ENCODE measurements at places on chromosomes 5 and 9.

- no peak for DNase-seq
These were observed 32.3 kb downstream of the NTRK2 start for GRCh38 chr9:84701801-84702200.

- DNase-seq: no peak
These were observed 117.6 kb upstream of the ATP10B start for GRCh38 chr5:160969645-160970044.

DNA sequence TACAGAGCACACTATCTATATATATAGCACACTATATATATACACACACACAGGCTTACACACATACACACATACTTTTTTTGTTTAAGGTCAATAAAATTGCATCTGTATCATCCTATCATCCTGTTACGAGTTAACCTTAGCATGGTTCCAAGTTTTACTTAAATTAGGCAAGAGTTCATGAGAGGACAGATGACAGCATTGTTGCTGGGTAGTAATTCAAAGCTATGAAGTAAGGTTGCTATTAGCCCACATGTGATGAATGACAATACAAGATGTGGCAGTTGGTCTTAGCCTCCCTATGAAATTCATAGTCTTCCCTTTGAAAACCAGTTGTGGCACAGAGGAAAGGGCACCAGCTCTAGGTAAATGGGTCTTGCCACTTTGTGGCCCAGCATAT, 438.1 kb downstream of the ACTL7B start:
- DNase-seq: no peak

DNA sequence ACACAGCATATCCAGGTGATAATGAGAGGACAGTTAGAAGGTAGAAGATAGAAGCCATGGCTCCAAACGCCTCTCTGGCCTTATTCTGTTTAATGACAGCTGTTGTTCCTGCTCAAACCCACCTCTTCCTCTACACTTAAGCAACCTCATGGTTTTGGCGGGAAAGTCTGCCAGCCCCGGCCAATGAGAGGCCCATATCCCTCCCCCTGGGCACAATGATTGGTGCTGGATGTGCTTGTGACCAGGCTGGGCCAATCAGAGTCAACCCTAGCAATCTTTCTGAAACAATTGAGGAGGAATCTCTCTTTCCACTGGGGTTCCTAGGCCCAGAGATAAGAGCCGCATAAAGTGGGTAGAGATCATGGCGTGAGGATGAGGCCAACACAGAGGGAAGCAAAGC, 4.8 kb upstream of the GFI1B start:
- no peak for DNase-seq

DNA sequence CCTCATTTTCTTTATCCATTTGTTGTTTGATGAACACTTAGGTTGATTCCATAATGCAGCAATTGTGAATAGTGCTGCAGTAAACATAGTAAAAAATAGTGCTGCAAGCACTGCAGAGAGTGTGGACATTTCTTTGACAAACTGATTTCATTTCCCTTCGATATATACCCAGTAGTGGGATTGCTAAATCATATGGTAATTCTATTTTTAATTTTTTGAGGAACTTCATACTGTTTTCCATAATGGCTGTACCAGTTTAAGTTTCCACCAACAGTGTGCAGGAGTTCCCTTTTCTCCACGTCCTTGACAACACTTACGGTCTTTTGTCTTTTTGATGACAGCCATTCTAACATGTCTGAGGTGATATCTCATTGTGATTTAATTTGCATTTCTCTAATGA, 138.2 kb upstream of the PLPPR1 start:
- no peak for DNase-seq

DNA sequence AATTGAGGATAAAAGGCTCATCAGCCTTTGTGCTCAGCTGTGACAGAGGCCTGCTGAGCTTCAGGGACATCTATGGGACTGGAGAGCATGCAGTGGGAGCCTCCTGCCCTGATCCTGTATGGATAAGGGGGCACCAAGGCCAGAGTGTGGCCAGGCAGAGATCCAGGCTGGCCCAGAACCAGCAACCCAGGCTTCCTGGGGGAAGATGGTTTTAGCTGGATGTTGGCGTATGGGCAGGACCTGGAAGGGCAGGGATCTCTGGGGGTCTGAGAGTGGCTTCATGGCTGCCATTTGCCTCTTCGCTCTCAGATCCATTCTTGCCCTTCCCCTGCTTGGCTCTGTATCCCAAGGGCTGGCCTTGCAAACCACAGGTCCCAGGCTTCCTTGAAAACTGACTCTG, 169.9 kb downstream of the MACROH2A1 start:
- no peak for DNase-seq

DNA sequence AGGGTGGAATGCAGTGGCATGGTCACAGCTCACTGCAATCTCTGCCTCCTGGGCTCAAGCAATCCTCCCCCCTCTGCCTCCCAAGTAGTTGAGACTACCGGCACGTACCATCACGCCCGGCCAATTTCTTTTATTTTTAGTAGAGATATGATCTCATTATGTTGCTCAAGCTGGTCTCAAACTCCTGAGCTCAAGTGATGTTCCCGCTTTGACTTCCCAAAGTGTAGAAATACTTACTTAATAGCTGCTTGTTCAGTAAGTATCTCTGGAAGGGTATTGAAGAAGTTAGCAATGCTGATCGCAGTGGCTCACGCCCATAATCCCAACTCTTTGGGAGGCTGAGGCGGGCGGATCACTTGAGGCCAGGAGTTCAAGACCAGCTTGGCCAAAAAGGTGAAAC, 35.7 kb upstream of the PLIN2 start:
- DNase-seq: no peak

GRCh38 chr5:98464737-98465330, 308.6 kb upstream of the RGMB start:
- DNase-seq: no peak

DNA sequence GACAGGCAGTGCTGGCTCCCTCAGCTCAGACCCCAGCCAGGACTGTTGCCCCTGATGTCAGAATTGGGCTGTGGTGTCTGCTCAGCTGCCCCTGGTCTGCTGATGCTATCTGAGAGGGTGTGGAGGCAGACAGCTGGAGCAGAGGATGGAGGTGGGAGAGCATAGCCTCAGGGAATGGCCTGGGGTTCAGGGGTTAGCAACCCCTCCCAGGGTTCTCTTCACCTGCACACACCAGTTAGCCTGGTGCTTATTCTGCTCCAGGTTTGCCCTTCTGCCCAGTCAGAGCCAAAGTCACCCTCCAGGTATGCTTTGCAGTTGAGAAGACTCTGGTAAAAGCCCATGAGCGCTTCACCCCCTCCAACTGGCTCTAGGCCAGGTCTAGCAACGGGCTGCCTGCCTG, 109.8 kb downstream of the SAXO1 start:
- no peak for DNase-seq

- no peak for DNase-seq
These were observed 71.8 kb downstream of the THBS4 start for GRCh38 chr5:80106916-80107315.

DNA sequence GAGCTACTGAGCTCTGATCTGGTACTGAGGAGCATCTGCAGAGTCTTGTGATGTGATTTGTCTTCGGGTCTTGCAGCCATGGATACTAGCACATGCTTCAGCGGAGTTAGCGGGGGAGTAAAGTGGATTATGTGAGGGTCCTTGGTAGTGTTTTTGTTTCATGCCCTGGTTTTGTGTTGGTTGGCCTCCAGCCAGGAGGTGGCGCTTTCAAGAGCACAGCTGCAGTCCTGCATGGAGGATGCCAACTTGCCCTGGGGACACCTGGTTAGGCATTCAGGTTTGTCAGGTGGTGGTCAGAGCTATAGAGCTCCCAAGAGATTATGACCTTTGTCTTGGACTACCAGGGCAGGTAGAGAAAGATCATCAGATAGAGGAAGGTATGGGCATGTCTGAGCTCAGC, 185.8 kb upstream of the CDH6 start:
- DNase-seq: no peak

GRCh38 chr9:134534661-134535080, 106.9 kb upstream of the COL5A1 start:
- no peak for DNase-seq

DNA sequence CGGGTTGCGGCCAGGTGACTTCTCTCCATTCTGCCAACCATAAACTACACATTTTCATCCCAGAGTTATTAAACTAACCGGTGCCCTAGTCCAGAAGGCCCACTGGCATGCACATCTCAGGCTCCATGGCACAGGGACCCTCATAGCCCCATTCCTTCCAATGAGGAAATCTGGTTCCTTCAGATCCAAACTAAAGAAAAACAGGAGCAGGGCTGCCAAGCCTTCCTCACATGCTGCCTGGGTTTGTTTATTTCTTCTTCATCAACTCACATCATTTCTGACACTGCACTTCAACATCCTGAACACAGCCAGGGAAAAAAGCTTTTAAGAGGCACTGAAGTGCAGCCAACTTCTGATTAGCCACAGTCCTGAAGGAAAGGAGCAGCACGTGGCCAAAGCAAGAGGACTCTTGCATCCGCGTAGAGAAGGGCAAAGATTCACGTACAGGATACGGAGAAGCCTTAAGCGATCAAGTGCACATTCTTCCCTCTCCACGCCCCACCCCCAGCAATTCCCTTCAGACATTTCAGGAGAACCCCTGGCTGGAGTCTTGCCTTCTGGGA, 22.5 kb downstream of the LHFPL2 start:
- DNase-seq: no peak

DNA sequence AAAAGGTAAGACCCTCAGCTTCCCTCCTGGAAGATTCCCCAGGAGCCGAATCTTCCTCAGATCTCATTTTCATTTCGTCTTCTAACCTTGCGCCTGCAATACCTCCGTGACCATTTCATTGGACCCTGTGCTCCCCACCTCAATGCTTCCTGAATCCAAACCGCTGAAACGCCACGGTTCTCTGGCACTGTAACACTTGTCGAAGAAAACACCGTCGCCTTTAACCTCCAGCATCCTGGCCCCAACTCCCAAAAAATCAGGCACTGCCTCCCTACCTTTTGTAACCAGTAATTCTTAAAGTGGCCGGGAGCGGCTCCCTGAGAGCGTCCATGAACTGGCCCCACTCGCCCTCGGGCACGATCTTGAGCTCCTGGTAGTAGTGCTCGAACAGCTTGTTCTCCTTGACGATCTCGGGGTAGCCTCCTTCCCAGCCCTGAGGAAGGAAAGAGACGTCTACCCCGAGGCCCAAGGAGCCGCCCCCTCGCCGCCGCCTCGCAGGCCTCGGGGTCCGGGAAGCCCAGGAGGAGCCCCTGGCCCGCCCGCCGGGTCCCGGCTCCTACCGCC, 438 bp downstream of the NSUN2 start:
- DNase-seq: no peak

Data from stimulated activated CD4-positive, alpha-beta T cell treated with anti-CD3 and anti-CD28 coated beads, Interleukin-15, amount 100 ng/mL, for 1 hour (primary cell).